ENCODE measurements at places on chromosomes 3 and 15. TPM values are rescaled to one million over a fixed set of nuclear protein-coding genes. Genes with fewer than 3 reads are reported as not detected.

- no peak overlapping the region for H3K27ac ChIP-seq
- peaks cover 3% of the 10 kb centered on the region for H3K36me3 ChIP-seq
- no peaks in the 10 kb centered on the region for H3K4me1 ChIP-seq
- H3K4me3 ChIP-seq = no peak overlapping the region
Observed at GRCh38 chr3:64773137-64773536, 85.3 kb upstream of the ADAMTS9 start.

- DNase-seq = no peak
- no peak overlapping the region for H3K4me3 ChIP-seq
- H3K27me3 ChIP-seq = no peaks in the 10 kb centered on the region
- no peak overlapping the region for H3K27ac ChIP-seq
Observed at GRCh38 chr3:140906785-140907184, 34.9 kb upstream of the SLC25A36 start.

DNA sequence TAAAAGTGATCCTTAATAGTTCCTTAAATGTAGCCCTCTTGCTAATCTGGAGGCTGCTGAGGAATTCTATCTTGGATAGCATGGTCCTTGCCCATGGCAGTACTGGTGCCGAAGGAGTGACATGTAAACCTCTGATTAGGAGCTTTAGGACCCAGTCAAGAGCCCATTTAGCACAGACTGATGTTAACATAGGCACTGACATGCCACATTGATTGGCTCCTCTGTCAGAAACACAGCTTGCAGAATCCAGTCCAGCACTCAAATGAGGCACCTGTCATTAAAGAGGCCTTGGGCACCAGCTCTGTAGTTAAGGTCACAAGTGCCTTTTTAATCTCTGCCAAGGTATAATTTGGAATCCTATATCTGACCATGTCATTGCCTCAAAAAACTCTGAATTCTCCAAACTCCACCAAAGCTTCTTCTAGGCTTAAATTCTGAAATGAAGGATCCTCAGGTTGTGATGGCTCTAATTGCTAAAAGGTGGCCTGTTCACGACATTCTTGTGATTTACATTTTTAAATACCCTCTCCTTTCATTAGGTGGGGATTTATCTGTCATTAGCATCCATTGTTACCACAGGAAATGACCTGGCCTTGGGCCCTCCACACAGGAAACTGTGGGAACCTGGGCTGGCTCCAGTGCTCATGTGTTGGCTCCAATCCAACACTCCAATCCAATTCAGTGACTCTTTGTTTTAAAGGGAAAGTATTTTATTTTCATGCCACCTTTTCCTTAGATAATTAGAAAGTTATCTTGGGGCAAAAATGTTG lies 57.3 kb upstream of the RNF7 start:
- no peaks in the 10 kb centered on the region for H3K27me3 ChIP-seq
- no peak overlapping the region for H3K27ac ChIP-seq
- peaks cover 2% of the 10 kb centered on the region for H3K4me1 ChIP-seq
- no peak overlapping the region for H3K4me3 ChIP-seq

DNA sequence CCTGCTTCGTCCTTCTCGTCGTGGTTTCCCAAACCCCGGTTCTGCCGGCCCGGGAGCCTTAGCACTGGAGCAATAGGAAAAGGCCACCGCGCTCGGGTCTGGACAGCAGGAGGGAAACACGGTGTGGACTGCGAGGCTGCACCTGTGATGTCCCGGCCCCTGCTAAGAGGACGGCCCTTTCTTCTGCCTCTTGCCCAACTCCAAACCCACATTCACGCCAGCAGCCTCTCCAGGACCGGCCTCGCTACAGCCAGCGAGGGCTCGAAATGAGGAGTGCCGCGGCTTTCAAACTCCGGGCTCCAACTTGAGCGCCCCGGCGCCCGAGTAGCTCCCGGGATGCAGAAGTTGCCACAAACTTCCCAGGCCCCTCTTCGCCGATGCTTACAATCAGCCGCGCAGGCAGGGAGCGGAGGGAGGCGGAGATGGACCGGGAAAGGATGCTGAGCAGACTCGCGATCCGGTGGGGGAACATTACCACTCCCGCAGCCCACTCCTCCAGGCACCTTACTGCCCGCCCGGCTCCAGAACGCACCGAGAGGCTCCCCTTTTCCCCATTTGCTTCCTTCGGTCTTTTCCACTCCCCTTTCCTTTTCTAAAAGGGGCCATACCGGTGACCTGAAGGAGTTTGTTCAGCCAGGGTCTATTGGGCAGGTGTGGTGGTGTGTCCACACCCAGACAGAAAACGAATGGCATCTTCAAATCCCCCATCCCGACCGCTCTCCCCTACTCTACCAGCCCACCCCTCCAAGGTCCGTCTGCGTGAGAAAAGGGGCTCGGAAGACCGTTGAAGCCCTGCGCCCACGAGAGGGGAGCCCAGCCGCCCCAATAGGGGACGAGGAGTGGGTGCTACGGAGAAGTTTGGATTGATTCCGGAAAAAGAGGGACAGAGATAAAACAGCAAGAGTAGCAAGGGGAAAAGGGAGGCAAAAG lies 18.8 kb upstream of the SATB1 start:
- no peaks in the 10 kb centered on the region for H3K36me3 ChIP-seq
- DNase-seq = peak; percentile 21
- H3K4me1 ChIP-seq = peaks cover 9% of the 10 kb centered on the region
- peak overlapping the region; percentile 88 for H3K4me3 ChIP-seq
- peak overlapping the region; percentile 83 for H3K27ac ChIP-seq

The P2RY13 gene
- total RNA-seq = not detected

The CFAP161 gene
- total RNA-seq = not detected

GRCh38 chr15:89452330-89452836 lies 44.0 kb downstream of the RHCG start:
- no peak overlapping the region for H3K27ac ChIP-seq
- peaks cover 13% of the 10 kb centered on the region for H3K4me1 ChIP-seq
- H3K27me3 ChIP-seq = peaks cover 38% of the 10 kb centered on the region
- no peaks in the 10 kb centered on the region for H3K36me3 ChIP-seq

The TNFSF10 gene
- total RNA-seq = 0.36 TPM

GRCh38 chr15:48063411-48063985 lies 57.3 kb upstream of the SLC24A5 start:
- H3K4me1 ChIP-seq = no peaks in the 10 kb centered on the region
- H3K4me3 ChIP-seq = no peak overlapping the region
- H3K27me3 ChIP-seq = no peaks in the 10 kb centered on the region
- H3K27ac ChIP-seq = no peak overlapping the region
- H3K36me3 ChIP-seq = no peaks in the 10 kb centered on the region
- no peak for DNase-seq

DNA sequence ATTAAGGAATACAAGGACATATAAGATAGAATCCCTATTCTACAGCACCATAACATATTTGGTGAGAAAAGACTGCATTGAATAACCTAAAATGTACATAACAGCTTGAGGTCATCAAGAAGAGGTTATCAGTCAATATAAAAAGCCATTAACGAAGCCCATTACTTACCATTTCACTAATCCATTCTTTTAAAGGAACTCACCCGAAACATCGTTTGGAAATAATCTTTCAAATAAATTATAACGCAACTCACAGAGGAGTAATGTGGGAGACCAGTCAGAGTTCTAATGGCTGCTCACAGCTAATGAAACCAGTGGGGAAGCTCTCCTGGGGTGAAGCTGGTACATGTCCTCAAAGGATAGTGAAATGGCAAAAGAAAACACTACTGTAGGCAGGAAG lies 188.4 kb downstream of the TBC1D5 start:
- no peaks in the 10 kb centered on the region for H3K27me3 ChIP-seq
- peaks cover 11% of the 10 kb centered on the region for H3K4me1 ChIP-seq
- no peak overlapping the region for H3K4me3 ChIP-seq
- peaks cover 2% of the 10 kb centered on the region for H3K36me3 ChIP-seq

- H3K27me3 ChIP-seq = peaks cover 10% of the 10 kb centered on the region
- no peak overlapping the region for H3K4me3 ChIP-seq
- no peak overlapping the region for H3K27ac ChIP-seq
Observed at GRCh38 chr3:50230794-50231125, 5.2 kb upstream of the GNAI2 start.

DNA sequence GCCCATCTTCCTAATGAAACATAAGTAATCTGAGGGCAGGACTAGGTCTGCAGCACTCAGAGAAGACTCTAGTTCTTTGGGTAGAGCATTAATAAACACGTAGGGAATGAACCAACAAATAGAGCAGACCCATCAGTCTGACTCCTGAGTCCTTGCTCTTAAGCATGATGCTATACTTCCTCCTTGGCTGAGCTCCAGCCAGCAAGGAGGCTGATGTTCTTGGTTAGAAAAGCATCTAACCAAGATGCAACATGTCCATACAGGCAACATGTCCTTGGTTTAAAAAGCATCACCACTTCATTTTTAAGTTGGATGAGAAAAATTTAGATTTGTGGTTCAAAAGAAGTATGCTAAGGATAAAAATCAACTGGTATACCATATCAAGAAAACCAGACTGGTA lies 8.5 kb upstream of the MYH15 start:
- no peaks in the 10 kb centered on the region for H3K36me3 ChIP-seq
- no peaks in the 10 kb centered on the region for H3K27me3 ChIP-seq
- no peak overlapping the region for H3K4me3 ChIP-seq
- no peak for DNase-seq
- no peak overlapping the region for H3K27ac ChIP-seq

GRCh38 chr15:44595246-44595645 lies 58.3 kb downstream of the EIF3J start:
- H3K4me3 ChIP-seq = no peak overlapping the region
- no peaks in the 10 kb centered on the region for H3K27me3 ChIP-seq
- no peak overlapping the region for H3K27ac ChIP-seq
- DNase-seq = no peak

GRCh38 chr3:171375666-171376595 lies 84.3 kb downstream of the TNIK start:
- H3K4me1 ChIP-seq = peaks cover 4% of the 10 kb centered on the region
- no peaks in the 10 kb centered on the region for H3K27me3 ChIP-seq
- no peak overlapping the region for H3K4me3 ChIP-seq

The SMAD6 gene
- total RNA-seq = 38.9 TPM

- H3K27ac ChIP-seq = no peak overlapping the region
- H3K36me3 ChIP-seq = no peaks in the 10 kb centered on the region
- DNase-seq = no peak
- H3K27me3 ChIP-seq = no peaks in the 10 kb centered on the region
- H3K4me1 ChIP-seq = no peaks in the 10 kb centered on the region
Observed at GRCh38 chr3:35849496-35849895, 210.2 kb downstream of the ARPP21 start.

The SLC51A gene
- 0.62 TPM for total RNA-seq

DNA sequence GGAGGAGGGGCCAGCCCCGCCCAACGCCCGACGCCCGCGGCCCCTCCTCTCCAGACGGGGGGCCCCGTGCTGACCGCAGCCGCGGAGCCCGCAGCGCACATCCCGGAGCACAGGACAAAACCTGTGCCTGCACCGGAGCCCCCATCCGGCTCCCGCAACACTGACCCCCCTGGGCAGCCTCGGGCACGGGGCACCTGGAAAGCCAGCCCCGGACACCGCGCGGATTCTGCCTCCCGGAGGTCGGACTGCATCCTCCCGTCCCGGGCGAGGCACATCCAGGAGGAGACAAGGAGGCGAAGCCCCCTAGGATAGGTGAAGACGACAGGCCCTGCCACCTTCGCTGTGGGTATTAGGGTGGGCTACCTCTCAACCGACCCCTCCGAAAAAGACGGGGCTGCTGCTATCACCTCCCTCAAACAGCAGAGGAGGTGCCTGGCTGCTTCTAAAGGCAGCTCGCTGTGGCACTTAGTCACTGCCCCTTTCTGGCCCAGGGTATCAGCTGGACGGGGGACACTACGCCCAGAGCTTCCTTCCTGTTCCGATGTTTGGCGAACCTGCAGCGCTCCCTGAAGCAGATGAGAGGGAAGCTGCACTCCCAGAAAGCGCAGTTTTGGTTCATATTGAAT lies 10.6 kb downstream of the XXYLT1 start:
- peaks cover 3% of the 10 kb centered on the region for H3K4me1 ChIP-seq
- H3K4me3 ChIP-seq = peak overlapping the region; percentile 64
- peaks cover 7% of the 10 kb centered on the region for H3K27me3 ChIP-seq
- peaks cover 3% of the 10 kb centered on the region for H3K36me3 ChIP-seq
- DNase-seq = no peak
- no peak overlapping the region for H3K27ac ChIP-seq

The CD276 gene
- 198 TPM for total RNA-seq

The FAN1 gene
- total RNA-seq = 25.1 TPM

GRCh38 chr3:198028718-198029117 lies 68.7 kb downstream of the LMLN start:
- peaks cover 5% of the 10 kb centered on the region for H3K36me3 ChIP-seq
- H3K4me1 ChIP-seq = peaks cover 2% of the 10 kb centered on the region
- H3K27ac ChIP-seq = no peak overlapping the region
- no peak overlapping the region for H3K4me3 ChIP-seq
- DNase-seq = no peak

The SLC22A14 gene
- total RNA-seq = 0.18 TPM

The POPDC2 gene
- 2.9 TPM for total RNA-seq

- no peaks in the 10 kb centered on the region for H3K4me1 ChIP-seq
- DNase-seq = no peak
- H3K4me3 ChIP-seq = no peak overlapping the region
Observed at GRCh38 chr3:11832981-11833905, 13.4 kb downstream of the TAMM41 start.

The SPTSSB gene
- total RNA-seq = 30.1 TPM

- no peaks in the 10 kb centered on the region for H3K27me3 ChIP-seq
- peaks cover 6% of the 10 kb centered on the region for H3K36me3 ChIP-seq
- DNase-seq = no peak
- H3K27ac ChIP-seq = peak overlapping the region; percentile 84
Observed at GRCh38 chr3:123431007-123431657, 17.8 kb downstream of the ADCY5 start.

- no peaks in the 10 kb centered on the region for H3K27me3 ChIP-seq
- H3K36me3 ChIP-seq = no peaks in the 10 kb centered on the region
- peaks cover 19% of the 10 kb centered on the region for H3K4me1 ChIP-seq
- H3K27ac ChIP-seq = no peak overlapping the region
Observed at GRCh38 chr3:149411583-149411982, 34.1 kb upstream of the TM4SF1 start.

- H3K27ac ChIP-seq = no peak overlapping the region
- H3K4me3 ChIP-seq = no peak overlapping the region
- H3K4me1 ChIP-seq = peaks cover 12% of the 10 kb centered on the region
- H3K36me3 ChIP-seq = peaks cover 13% of the 10 kb centered on the region
Observed at GRCh38 chr3:49519296-49519695, 35.0 kb upstream of the BSN start.

The ISLR gene
- not detected for total RNA-seq

- H3K27ac ChIP-seq = no peak overlapping the region
- no peaks in the 10 kb centered on the region for H3K27me3 ChIP-seq
- peaks cover 12% of the 10 kb centered on the region for H3K4me1 ChIP-seq
- H3K36me3 ChIP-seq = peaks cover 2% of the 10 kb centered on the region
- no peak overlapping the region for H3K4me3 ChIP-seq
- DNase-seq = no peak
Observed at GRCh38 chr3:43735618-43736017, 44.9 kb downstream of the ABHD5 start.

GRCh38 chr3:141429371-141430035 lies 57.3 kb upstream of the RASA2 start:
- peaks cover 43% of the 10 kb centered on the region for H3K4me1 ChIP-seq
- H3K27ac ChIP-seq = no peak overlapping the region
- H3K4me3 ChIP-seq = no peak overlapping the region
- no peaks in the 10 kb centered on the region for H3K27me3 ChIP-seq
- DNase-seq = no peak

DNA sequence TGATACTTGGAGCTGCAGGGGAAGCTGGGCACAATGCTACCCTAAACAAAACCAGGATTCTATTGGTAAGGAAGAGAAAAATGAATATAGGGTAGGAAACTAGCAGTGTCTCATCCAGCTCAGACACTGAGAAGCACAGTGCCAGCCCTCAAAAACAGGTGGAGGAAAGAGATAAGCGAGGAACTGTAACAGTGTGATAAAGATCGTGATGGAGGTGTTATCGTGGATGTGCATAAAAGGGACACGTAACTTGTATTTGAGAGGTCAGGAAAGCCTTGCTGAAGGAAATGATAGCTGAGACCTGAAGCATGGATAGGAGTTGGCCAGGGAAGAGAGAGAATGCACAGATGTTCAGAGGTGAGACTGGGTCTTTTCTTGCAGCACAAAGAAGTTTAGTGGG lies 27.4 kb downstream of the MIX23 start:
- H3K27ac ChIP-seq = no peak overlapping the region
- no peak overlapping the region for H3K4me3 ChIP-seq
- peaks cover 2% of the 10 kb centered on the region for H3K36me3 ChIP-seq
